Activated CD4-positive, alpha-beta T cell treated with anti-CD3 and anti-CD28 coated beads, Interleukin-2, amount 10 ng/mL, durations not matched to agents 24 days and 14 days (primary cell): ENCODE measurements at places on chromosomes 5 and 9.

- no peak for DNase-seq
Observed at GRCh38 chr5:14728459-14728938, 64.0 kb downstream of the OTULIN start.

- no peak for DNase-seq
Observed at GRCh38 chr9:93253633-93254032, 69.7 kb downstream of the WNK2 start.

- DNase-seq: no peak
Observed at GRCh38 chr5:79961716-79962574, 29.1 kb downstream of the MTX3 start.

- peak; percentile 70 for DNase-seq
Observed at GRCh38 chr5:172834415-172835289, 601 bp downstream of the ERGIC1 start.
